ENCODE measurements at places on chromosomes 16 and 17.

DNA sequence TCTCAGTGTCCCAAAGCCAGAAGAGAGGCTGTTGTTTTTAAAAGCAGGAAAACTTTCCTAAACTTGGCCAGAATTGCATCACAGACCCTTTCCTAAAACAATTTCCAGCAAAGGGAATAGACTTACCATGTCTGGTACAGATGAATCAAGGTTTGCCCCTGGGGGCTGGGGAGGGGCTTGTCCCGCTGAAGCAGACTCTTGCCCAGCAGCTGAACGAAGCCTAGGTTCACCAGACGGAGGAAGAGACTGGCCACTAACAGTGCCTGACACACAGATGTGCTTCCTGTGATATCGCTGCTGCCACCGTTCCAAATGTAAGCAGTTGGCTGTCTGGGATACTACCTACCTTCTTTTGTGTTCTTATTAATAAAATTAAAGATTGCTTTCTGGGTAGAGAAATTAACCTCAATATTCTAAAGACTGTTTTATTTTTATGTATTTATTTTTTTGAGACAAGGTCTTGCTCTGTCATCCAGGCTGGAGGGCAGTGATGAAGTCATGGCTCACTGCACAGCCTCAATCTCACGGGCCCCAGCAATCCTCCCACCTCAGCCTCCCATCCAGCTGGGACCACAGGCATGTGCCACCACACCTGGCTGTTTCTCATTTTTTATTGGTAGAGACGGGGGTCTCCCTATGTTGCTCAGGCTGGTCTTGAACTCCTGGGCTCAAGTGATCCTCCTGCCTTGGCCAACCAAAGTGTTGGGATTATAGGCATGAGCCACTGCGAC is 13.5 kb downstream of the PRCD start:
- DNase-seq, result no peak

DNA sequence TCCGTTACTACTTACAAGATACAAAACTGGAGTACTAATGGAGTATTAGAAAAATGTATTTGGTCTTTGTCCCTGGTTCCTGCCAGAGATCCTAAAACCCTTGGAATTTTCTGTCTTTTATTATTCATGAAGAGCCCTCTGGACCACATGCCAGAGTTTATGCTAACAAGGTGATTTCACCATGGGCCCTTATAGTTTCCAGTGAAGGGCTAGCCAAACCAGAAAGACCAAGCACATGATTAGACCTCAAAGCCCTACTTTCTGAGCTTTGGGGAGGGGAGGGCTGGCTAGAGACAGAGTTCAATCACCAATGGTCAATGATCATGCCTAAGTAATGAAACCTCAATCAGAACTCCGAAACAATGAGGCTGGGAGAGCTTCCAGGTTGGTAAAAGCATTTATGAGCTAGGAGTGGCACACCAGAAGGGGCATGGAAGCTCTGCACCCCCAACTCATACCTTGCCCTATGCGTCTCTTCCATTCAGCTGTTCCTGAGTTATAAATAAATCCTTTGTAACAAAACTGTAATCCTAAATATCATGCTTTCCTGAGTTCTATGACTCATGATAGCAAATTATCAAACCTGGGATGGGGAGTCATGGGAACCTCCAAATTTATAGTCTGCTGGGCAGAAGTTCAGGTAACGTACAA is 10.4 kb downstream of the DCUN1D3 start:
- DNase-seq, result no peak

DNA sequence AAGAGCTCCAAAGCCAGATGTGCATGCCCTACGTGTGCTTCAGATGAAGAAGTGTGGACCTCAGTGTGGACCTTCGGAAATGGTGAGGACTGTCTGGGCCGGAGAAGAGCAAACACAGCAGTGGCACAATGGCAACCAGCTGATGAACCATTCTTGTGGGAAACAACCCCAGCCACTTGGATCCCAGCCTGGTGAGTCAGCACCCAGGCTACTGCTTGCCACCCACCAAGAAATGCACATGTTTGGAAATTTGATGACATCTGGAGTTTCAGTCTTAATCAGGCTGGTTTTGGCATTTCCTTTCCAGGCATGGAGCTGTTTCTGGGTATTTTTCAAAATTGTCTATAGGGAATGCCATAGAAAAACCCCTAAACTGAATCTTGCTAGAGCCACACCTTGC is 42.7 kb downstream of the DYNLRB2 start:
- peak; percentile 26 for DNase-seq

DNA sequence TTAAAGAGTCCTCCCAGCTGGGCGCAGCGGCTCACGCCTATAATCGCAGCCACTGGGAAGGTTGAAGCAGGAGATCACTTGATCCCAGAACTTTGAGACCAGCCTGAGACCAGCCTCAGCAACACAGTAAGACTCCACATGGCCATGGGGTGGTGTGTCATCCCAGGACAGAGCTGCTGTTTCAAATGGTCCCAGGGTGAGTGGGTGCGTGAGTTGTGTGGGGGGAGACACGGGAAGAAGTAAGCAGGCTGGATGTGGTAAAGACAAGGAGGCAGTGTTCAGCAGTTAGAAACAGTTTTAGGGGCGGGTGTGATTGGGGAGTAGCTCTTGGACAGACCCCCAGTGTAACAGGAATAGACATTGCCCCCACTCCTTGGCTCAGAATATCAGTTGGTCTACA is 3.8 kb downstream of the SHPK start:
- no peak for DNase-seq

DNA sequence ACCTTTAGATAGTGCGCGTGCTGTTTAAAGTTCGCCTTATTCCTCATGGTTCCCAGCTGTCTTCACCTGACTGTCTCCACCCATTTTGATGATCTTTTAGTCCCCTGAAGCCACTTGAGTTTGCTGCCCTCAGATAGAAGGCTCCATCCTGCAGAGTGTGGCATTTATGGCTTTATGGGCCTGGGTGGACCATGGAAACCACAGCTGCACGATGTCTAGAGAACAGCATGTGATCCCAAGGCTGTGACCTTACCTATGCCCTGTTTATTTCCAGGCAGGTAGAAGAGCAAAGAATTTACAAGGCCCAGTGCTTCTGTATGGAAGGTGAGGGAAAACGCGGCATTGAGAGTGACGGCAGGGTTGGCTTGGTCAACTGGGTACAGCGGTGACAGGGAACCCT is 356.9 kb downstream of the SLC39A11 start:
- DNase-seq, result no peak

- no peak for DNase-seq
Measured at GRCh38 chr17:83010206-83011200, 68.9 kb upstream of the METRNL start.

DNA sequence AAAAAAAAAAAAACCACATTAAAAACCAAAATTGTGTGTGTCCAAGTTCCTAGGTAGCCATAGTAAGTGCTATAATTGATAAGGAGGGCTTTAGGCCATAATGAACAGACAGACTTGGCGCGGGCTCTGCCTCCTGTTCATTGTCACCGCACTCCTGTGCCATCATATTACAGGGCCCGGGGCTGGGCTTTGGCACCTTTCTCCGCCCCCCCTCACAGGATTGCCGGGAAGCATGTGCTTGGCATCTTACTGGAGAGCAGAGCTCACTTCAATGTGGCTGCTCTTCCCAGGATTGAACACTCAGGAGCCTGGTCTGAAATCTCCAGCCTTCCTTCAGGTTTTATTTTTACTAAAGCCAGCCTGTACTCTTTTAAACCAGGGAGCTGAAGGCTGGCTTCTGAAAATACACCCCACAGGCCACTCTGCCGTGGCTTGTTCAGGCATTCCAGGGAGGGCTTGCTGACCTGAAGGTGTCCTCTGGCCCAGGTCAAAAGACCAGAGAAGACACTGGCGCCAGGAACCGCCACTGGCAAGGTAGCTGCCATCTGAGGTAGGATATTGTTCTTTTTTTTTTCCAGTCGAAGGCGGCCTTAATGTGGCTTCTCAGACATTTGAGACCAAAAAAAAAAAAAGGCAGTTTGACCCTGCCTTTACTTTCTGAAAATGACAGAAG is 39.3 kb downstream of the DHRS7B start:
- DNase-seq, result no peak

DNA sequence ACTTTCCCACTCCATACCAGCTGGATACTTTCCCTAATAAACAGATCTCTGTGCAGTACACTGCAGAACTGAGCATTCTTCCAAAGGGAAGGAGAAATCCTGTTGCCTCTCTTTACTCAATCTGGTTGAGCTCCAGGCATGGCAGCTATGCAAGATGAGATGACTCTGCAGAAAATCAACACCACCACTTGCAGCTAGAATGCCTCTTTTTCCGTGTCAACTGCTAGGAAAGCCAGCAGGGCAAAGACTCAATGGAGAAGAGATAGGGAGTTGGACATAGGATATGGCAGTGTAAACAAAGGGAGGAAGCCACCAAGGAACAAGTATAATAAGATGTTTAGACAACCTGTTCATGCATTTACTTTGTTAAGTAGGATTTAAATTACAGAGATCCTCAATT is 40.4 kb upstream of the CORO6 start:
- DNase-seq, result no peak

DNA sequence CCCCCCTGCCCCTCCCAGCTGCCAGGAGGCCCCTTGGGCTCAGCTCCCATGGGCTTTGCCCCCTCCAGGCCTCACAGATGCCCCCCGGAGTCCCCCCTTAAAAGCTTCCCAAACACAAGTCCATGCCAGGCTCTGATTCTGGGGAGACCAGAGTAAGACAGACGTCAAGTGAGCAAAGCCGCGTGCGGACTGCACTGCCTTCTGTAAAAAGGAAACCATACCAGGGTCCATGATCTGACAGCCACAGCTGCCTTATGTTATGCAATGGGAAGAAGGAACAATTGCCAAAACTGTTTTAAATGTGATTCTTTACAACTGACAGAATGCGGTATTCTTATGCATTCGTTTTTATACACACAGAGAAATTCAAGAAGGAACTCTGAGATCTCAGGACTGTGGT is 17.9 kb upstream of the HEXD start:
- DNase-seq, result no peak

DNA sequence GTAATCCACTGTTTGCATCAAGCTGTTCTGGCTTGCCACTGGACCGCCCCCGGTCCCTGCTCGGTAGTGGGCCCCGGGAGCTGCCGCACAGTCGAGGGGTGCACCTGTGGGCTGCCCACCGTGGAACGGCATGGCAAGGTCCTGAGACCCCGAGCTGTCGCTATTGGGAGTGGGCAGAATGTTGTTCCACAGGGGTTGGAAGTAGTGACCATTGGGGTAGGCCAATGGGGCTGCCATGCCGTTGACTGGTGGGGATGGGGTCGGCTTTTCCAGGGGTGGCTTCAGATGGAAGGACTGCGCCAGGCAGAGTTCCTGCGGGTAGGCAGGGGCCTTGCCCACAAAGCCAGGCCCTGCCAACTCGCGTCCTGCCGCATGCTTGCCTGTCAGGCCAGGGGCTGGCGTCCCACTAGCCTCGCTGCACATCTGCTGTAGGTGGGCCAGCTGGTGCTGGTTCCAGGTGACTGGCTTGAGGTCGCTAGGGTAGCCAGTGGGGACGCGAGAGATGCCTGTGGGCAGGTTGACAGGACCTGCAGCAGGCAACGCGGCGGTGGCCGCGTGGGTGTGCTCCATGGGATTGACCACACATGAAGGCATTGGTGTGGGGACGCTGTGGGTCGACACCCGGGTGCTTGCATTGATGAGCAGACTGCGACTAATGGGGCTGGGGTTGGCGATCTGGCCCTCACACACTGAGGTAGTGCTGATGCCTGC is 14.8 kb downstream of the TRAF4 start:
- peak; percentile 66 for DNase-seq

GRCh38 chr16:29664091-29664921 is 1.3 kb downstream of the SPN start:
- no peak for DNase-seq

- DNase-seq, result no peak
Measured at GRCh38 chr17:19650826-19651225, 2.3 kb downstream of the ALDH3A2 start.

DNA sequence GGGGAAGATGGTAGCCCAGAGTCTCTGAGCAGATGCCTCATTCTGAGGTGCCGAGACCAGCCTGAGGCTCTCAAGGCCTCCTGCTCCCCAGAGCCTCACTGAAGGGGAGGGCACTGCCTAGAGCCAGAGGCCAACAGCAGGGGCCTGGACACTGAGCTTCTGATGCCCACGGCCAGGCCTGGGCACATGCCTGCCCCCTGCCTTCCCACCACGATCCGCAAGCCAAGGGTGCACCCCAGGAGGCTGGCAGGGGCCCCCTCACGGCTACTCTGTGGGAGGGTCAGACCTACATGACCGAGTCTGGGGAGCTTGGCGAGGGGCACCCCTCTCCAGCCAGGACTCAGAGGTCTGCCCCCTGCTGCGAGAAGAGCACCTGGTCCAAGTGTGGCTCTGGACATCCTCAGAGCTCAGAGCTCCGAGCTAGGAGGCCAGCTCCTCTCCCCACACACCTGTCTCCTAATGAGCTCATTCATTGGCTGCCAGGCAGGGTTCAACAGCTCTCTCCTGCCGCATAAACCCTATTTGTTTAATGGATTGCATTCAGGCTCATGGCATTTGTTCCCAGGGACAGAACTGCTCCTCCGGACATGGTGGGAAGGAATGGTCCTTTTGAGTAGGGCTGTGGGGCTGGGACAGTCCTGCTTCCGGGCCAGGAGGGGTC is 13.9 kb downstream of the OTOP3 start:
- DNase-seq, result no peak

- DNase-seq, result no peak
Measured at GRCh38 chr16:3727806-3728381, 10.6 kb upstream of the TRAP1 start.

DNA sequence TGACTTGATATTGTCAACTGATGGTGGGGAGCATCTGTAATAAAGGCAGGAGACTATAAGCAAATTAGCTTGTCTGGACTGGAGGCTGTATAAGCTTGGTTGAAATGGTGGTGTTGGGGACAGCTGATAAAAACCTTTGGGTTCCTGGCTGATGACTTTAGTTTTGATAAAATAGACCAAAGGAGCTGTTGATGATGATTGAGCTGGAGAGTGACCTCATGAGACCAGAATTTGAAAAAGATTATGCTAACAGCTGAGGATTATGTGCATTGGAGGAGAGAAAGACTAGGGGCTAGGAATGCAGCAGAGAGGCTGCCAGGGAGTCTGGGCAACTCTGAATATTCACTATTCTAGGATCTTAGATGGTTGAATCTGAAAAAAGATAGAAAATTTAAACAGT is 8.7 kb upstream of the CDC27 start:
- DNase-seq, result no peak

GRCh38 chr17:74778960-74779359 is 2.8 kb upstream of the NAT9 start:
- no peak for DNase-seq

GRCh38 chr17:14144508-14144907 is 75.2 kb downstream of the COX10 start:
- DNase-seq, result no peak

DNA sequence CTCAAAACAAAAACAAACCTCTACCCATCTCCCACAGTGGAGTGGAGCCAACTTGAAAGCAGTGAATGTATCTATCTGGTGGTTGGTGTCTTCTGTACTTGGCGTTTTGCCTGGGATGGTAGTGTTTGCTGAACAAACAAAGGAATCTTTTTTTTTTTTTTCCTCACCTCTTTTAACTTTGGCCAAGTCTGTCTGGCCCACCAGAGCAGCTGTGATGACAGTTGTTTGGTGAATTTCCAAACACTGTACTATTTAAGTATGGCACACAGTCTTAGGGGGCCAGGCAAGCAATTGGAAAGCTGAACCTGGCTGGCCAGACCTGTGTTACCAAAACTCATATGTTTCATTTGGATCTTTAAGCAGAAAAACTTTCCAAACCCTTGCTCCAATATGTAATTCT is 101.8 kb upstream of the CDH13 start:
- no peak for DNase-seq
